NCI-H345 (cell line): ENCODE measurements at places on chromosomes 7 and 10.
A peak's percentile ranks its signal among the peaks of the same experiment; 100 is the strongest.

DNA sequence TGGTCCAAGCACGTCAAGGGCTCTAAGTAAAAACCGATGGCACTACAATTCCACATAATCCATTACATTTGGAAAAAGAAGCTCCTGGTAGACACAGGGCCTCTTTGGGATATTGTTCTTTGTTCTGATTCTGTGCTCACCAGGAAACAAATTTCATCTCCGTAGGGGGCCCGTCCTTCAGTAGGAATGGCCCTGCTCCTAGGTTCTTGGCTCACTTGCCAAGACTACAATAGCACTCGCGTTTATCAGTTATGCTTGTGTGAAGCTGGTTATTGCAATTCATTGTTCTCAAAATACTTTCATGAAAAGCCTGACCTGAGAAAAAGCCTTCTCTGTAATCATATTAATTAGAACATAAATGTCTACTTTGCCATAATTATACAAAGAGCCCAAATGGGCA is 10.3 kb upstream of the ZC3HAV1L start:
- peak; percentile 50 for DNase-seq

GRCh38 chr10:61463035-61463909 is 10.1 kb upstream of the TMEM26 start:
- DNase-seq = no peak

DNA sequence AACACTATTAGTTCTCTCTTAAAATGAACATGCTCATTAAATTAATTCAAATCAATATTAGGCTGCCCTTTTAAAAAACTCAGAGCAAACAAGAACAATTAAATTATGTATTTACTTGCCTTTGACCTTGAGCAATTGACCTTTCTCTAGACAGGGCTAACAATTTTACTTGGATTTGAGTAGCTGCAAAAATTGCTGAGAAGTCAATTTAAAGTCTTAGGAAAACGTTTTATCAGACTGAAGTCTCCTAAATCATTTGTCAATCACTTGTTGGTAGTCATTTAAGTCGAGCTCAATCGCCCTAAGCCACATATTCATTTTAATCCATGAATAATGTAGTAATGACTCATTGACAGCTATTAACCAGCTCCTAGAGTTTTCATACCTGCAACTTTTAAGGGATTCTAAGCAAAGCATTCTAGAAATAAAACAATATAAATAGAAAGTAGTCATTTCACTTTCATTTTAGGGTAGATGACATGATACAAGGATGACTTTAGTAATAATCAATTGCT is 84.9 kb upstream of the SEC61G start:
- no peak for DNase-seq

GRCh38 chr7:24701261-24702235 is 55.7 kb downstream of the GSDME start:
- peak; percentile 9 for DNase-seq

DNA sequence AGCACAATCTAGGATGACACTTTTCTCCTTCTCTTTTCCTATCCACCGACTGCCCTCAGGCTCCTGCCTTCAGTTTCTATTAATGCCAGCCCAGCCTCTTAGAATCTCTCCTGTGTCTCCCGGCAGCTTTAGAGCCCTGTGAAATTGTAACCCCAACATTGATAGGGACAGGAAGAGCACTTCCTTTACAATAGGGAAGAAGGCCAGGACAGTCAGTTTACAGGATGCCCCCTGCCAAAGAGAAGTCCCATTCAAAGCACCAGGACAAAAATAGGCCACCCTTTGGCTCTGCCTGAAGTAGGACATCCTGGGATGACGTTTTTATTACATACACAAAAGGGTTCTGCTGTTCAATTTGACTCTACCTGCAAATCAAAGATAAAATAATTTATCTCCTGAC is 64.7 kb upstream of the ANK3 start:
- no peak for DNase-seq

DNA sequence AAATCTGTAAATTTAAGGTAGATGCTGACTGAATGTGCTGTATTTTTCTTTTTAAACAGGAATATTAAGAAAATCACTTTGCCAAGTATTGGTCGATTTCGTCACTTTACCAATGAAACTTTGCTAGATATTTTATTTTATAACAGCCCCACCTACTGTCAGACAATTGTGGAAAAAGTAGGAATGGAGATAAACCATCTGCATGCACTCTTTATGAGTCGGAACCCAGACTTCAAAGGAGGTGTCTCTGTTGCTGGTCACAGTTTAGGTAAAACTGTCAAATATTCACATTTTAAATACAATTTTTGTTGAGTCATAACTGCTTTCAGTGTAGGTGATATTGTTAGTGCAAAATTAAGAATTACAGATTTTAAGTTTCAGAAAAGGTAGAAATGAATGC is 25.2 kb downstream of the SEC23IP start:
- DNase-seq = no peak

- no peak for DNase-seq
Observed at GRCh38 chr7:132557489-132558044, 18.7 kb downstream of the PLXNA4 start.

- no peak for DNase-seq
Observed at GRCh38 chr10:23899166-23899565, 309.8 kb upstream of the KIAA1217 start.

DNA sequence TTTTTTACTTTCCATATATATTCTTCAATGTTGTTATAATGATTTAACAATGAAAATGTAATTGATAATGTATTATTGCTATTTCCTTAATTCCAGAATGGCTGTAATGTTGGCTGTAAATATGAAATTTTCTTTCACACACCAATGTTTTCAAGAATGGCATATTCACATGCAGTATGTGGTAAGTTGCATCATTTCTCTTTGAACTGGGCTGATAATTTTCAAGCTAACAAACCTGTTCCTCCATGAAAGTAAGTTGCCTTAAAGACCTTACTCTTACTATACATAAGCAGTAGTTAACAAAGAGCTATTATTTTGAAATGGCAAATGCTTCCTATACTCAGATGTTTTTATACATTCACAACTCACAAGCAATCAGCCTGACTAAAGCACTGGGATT is 154.5 kb downstream of the TMEM168 start:
- DNase-seq = no peak

- no peak for DNase-seq
Observed at GRCh38 chr10:21528236-21529031, 3.0 kb upstream of the SKIDA1 start.

- no peak for DNase-seq
Observed at GRCh38 chr10:71202314-71202713, 10.1 kb upstream of the UNC5B start.

GRCh38 chr7:148882192-148882591 is 1.9 kb downstream of the EZH2 start:
- no peak for DNase-seq
